ENCODE measurements at places on chromosomes 11 and 22.

DNA sequence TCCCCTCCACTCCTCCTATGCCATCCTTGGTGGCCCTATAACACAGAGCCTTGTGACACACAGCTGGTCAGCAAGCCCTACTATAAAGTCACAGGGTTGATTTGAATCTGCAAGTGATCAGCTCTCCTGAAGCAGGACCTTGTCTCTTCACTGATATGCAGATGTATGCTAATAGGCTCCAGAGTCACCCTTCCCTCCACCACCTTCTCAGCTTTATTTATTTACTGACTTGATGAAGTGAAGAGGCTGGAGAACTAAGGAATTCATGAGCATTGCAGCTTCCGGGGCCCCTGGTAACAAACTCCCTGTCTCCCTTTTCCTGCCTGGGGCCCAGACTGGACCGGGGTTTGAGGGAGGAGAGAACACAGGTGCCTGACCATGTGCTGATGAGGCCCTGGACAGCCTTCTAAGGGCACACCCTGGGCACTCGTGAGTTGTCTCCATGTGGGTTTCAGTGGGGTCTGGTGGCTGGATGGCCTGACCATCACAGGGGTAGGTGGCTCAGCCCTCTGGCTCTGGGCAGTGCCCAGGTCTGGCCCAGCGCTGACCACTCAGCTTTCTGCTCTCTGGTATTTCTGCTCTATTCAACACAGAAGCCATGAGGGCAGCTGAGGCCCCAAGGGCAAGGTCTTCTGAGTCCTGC, 307.5 kb downstream of the NTM start:
- no peak for DNase-seq

- DNase-seq: no peak
Observed at GRCh38 chr11:133516845-133517244, 15.5 kb downstream of the OPCML start.

DNA sequence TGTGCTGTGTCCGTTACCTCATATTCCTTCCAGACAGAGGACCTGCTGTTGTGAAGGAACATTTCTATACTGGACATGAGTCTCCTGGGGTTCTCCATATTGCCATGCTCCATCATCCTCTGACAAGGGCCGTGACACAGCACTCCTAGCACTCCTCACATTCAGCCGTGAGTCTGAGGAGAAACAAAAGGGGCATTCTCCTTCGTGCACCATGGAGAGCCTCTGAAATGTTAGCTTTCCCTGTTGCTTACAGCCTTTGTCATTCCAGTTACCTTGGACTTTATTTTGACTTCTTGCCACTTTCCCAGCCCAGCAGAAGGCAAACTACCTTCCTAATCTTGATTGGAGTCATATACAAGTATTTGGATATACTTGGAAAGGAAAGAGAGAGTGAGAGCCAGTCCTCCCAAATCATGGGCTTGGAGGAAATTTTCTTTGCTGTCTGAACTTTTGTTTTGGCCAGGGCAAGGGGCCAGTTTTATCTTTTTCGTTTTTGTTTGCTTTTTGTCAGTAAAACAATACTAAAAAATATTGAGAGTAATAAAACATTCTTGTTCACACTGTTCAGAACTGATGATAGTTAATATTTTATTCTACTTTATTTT, 29.1 kb upstream of the TECTA start:
- DNase-seq: no peak

- DNase-seq: no peak
Observed at GRCh38 chr11:93329936-93330445, 551 bp upstream of the DEUP1 start.

GRCh38 chr11:4187055-4187988, 92.7 kb downstream of the RRM1 start:
- peak; percentile 80 for DNase-seq

DNA sequence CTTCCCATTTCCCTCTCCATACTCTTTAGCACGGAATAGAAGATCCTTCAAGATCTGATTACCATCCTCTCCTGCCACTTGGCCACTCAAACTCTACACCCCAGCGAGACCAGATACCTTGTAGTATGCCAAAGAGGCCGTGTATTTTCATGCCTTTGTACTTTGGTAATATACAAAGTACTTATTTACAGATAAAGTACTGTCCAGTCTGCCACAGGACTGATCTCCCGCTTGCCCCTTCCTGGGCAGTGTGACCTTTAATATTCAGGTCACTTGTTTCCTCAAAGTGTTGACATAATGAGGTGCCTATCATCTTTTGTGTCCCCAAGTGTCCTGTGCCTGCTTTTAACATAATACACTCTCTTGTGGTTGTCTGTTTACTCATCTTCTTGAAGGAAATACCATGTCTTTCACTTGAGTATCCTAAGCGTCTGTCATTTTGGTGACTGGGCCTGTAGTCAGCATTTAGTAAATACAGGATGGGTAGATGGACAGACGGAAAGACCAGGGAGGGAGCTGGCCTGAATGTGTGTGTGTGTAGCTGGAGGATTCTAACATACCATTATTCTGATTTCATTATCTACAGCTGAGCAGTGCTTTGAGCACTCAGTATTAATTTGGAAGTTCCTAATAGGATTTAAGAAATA, 137.4 kb downstream of the NAV2 start:
- DNase-seq: no peak

DNA sequence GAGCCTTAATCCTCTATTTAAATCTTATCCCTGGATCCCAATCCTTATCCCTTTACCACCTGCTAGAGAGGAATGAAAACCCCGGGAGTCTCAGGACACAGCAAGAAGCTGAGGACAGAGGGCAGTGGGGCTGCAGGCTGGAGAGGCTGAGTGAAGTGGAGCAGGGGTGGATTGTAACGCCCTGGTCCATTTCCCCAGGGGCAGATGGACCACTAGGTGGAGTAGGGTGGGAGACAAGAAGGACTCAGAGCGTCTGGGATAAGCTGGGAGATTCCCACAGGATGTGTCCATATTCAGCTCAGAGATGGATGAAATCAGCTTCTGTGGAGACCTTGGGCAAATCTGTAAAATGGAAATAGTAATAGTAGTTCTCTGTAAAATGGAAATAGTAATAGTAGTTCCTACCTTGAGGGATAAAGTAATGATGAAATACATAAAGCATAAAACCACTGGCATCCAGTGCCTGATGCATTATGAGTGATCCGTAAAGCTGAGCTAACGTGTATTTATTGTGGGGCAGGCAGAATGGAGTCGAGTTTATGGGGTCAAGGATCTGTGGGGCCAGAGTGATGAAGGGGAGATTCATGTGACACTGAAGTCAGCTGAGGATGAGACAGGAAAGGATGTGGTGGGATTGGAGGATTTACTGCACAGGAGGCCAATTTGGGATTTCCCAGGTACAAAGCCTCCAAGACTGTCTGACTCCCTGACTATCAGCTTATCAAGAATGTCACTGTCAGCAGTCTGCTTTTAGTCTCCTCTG, 1.9 kb upstream of the ROBO4 start:
- DNase-seq: no peak

DNA sequence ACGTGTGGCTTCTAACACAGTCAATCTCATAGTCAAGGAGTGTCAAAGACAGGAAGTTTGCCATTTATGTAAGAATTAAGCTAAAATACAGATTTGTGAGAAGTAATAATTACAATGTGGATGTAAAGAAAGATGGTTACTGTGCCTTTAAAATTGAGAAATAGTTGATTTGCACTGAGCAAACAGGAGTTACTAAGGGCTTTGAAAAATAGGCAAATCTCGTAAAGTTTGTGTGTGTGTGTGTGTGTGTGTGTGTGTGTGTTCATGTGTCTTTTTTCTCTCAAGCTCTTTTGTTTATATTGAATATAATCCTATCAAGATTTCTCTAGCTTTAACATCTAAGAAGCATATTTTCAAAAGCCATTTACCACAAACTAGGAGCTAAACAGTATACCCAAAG, 2284.5 kb downstream of the LRRC4C start:
- no peak for DNase-seq

- DNase-seq: no peak
Observed at GRCh38 chr11:66151273-66151672, 81.2 kb downstream of the PACS1 start.

DNA sequence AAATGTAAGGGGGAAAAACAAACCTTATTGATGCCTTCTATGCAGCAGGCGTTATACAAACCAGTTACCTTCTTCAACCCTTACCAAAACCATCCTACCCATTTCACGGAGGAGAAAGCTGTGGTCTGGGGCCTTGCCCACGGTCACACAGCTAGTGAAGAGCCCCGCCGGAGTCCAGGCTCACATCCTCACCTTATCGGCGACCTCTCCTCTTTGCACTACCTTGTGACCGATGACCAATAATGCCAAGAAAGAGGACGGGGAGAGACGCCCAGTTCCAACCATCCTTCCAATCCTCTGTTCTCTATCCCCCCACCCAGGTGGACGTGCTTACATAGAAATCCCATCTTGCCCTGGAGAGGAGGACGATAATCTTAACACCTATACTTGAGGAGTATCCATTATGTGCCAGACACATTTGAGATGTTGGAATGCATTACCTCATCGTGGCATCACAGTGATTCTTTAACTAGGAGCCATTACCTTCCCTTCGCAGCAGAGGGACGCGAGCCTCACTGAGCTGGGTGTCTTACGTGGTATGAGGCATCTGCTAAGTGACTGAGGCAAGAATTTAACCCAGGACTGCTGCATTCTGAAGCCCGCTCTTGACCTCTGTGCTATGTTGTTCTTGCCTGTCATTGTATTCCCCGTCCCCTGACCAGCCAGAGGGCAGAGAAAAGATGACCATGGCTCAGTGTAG, 253.7 kb upstream of the B3GAT1 start:
- DNase-seq: no peak

- no peak for DNase-seq
Observed at GRCh38 chr22:44411226-44412135, 86.6 kb downstream of the RTL6 start.

- no peak for DNase-seq
Observed at GRCh38 chr22:20018001-20018400, 1.4 kb upstream of the ARVCF start.

DNA sequence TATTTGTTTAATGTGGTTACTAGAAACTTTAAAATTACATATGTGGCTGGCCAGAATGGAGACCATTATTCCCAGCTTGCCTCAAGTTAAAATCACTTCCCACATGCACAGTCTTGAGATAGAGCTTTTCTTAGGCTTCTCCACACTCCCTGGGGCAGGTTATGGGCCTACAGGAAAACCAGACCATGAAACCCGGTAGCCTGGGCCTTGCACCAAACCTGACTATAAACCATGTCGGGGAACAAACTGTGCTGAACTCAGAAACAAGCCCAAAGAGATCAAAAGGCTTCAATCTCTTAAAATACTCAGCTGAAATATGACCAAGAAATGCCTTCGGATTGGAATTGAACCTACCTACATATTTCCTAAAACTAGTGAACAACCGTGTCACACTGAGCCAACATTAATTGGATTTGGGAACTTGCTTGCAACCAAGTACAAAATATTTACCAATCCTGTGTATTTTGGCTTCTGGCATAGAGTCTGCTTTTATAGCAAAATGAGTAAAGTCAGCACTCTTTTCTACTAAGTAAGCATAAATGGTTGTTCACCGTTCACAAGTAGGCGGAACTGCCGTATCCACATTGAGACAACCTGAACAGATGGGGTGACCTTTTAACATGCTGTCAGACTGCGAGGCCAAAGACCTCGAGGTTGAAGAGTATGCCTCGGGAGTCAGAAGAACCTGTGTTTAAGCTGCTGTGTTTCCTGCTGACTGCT, 199.5 kb downstream of the FAM76B start:
- DNase-seq: no peak

DNA sequence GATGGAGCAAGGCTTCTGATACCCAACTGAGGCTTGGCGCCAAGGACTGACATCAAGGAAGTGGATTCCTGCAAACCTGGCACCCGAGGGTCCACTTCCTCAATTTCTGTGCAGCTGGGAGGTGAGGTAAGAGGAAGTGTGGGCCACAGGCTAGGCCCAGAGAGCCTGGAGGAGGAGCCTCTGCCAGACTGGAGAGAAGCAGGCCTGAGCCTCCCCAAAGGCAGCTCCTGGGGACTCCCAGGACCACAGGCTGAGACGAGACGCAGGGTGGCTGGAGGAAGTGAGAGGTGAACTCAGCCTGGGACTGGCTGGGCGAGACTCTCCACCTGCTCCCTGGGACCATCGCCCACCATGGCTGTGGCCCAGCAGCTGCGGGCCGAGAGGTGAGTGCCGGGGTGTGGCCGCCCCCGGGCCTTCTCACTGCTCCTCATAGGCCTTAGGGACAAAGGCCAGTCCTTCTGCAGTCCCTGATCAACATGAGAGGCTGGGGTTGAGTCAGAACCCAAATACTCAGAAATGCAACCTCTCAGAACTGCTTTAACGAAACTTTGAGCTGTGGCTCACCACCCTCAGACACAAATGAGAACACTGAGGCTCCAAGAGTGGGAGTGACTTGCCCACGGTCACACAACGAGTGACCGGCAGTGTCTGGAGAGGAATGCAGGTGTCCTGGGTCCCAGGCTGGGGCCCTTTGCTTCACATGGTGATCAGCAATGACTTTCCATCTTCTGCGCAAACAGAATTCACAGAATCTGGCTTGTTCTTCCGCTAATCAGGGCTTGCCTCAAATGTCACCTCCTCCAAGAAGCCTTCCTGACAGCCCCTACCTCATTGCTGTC, at the start of gene NCF4:
Gene NCF4 (plus strand): TSS at position 186 of the 839 bp plus-strand sequence. CDS start 166 bp downstream, at position 352.
- peak; percentile 17 for DNase-seq

GRCh38 chr11:80163011-80163410, 722.2 kb upstream of the TENM4 start:
- no peak for DNase-seq

- DNase-seq: no peak
Observed at GRCh38 chr11:84691830-84692229, 935.3 kb downstream of the DLG2 start.

DNA sequence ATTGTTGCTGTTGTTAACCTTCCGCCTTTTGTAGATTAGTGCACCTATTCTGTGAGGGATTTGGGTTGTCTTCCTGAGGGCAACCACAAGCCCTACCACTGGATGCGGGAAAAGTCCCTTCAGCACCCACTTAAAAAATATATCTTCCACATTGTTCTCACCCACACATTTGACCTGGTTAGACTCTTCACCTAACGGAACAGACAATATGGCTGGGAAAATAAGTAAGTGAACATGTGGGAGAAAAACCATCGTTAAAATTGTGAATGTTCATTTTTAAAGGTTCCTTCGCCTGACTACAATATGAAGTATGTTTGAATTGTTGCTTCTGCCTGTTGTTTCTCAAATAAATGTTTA, 72.0 kb upstream of the MPEG1 start:
- DNase-seq: no peak

- no peak for DNase-seq
Observed at GRCh38 chr11:117097014-117097388, 1.2 kb downstream of the SIK3 start.

DNA sequence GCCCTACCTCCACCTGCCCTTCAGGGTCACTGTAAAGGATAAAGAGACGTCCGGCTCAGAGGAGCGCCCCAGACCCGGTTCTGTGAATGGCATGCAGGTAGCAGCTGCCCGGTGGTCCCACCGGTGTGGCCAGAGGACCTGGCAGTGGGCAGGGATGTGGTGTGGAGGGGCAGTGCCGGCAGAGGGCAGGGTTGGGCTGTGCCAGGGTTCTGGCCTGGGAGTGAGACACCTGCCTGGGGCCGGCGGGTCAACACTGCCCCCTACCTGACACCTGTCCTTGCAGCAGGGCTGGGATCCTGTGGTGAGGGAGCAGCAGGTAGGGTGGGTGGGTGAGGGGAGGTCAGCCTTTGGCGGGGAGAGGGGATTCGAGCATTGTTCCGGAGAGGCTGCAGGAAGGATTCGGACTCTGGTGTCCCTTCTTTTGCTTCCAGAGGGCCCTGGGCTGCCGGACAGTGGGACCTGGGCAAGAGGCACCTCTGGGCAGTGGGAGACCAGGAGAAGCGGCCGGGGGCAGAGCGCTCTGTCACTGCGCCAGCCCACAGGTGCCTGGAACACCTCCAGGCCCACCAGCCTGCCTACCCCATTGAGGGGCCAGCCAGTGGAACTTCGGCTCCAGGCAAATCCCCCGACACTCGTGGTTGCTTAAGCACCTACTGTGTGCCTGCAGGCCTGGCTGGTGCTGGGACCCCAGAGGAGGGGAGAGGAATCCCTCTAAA, 1.6 kb upstream of the PHLDA2 start:
- no peak for DNase-seq

All from stimulated activated CD4-positive, alpha-beta T cell treated with anti-CD3 and anti-CD28 coated beads, TNF-alpha, amount 100 ng/mL, for 48 hours (primary cell).